Mucosa of descending colon (tissue), 3 donors: ENCODE measurements at places on chromosomes 3 and 15. TPM values are rescaled to one million over a fixed set of nuclear protein-coding genes. Genes with fewer than 3 reads are reported as not detected.

- peak; percentile 84 for DNase-seq
Measured at GRCh38 chr3:190321789-190322603, at the start of gene CLDN1. TSS of gene CLDN1 (minus strand) at chr3:190322446. CDS start at chr3:190322206, 240 bp downstream.

Gene QTRT2
- total RNA-seq: 21.2 TPM

Gene CISH
- total RNA-seq: 21.4 TPM

Gene UROC1
- not detected for total RNA-seq

Gene SLC27A2
- 27.9 TPM for total RNA-seq

Gene RETNLB
- 17.1 TPM for total RNA-seq

Gene EXD1
- total RNA-seq: not detected
